ENCODE measurements at places on chromosomes 7 and 10. TPM values are rescaled to one million over a fixed set of nuclear protein-coding genes. Genes with fewer than 3 reads are reported as not detected.

LRRC18 gene
- total RNA-seq, result not detected

DNA sequence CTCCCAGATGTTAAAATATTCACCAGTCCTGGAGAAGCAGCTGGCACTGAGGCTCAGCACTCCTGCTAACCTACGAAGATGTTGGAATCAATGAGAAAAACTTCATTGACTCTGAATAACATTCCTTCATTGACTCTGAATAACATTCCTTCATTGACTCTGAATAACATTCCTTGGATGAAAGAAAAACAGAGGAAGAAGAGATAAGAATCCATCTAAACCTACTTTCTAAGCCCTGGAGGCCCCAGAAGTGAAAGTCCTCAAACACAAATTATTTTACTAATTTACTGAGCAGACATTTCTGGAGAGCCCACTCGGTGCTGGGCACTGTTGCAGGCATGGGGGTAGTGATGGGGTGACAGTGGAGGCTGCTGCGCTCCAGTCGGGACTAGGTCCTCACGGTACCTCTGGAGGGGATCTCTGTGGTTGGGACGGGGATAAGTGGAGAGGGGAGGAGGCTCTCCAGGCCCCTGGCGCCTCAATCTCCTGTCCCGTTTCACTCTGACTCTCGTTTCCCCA lies 254.1 kb downstream of the WDR37 start:
- DNase-seq, result no peak
- H3K4me1 ChIP-seq, result peaks cover 3% of the 10 kb centered on the region
- no peak overlapping the region for H3K27ac ChIP-seq
- no peak overlapping the region for H3K4me3 ChIP-seq
- no peaks in the 10 kb centered on the region for H3K36me3 ChIP-seq

CRYGN gene
- total RNA-seq, result not detected

RAPGEF5 gene
- 135 TPM for total RNA-seq

- H3K36me3 ChIP-seq, result no peaks in the 10 kb centered on the region
- H3K27ac ChIP-seq, result no peak within 1 kb of the TSS
- H3K27me3 ChIP-seq, result peaks cover 25% of the 10 kb centered on the region
- peak; percentile 84 for DNase-seq
- no peak within 1 kb of the TSS for H3K4me3 ChIP-seq
- peaks cover 16% of the 10 kb centered on the region for H3K4me1 ChIP-seq
These were observed at the start of gene PRLHR for GRCh38 chr10:118595598-118596425. PRLHR (minus strand) TSS chr10:118595648; CDS start chr10:118595244, 404 bp downstream.

LFNG gene
- total RNA-seq, result 83.5 TPM

DNA sequence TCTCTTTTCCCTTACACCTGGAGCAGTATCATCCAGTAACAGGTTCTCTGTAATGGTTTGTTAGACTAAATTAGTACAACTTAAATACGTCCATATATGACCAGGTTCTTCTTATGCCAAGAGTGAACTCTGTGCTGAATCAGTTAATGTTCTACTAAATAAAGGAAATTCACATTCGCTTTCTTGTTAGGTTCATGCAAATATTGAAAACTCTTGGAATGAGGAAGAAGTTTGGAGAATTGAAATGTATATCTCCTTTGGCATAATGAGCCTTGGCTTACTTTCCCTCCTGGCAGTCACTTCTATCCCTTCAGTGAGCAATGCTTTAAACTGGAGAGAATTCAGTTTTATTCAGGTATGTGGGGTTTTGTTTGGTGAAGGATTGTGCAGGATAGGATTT lies 15.3 kb upstream of the CFAP69 start:
- no peaks in the 10 kb centered on the region for H3K27me3 ChIP-seq
- no peak for DNase-seq
- no peak overlapping the region for H3K27ac ChIP-seq
- no peaks in the 10 kb centered on the region for H3K4me1 ChIP-seq

BAMBI gene
- 13.3 TPM for total RNA-seq

DNA sequence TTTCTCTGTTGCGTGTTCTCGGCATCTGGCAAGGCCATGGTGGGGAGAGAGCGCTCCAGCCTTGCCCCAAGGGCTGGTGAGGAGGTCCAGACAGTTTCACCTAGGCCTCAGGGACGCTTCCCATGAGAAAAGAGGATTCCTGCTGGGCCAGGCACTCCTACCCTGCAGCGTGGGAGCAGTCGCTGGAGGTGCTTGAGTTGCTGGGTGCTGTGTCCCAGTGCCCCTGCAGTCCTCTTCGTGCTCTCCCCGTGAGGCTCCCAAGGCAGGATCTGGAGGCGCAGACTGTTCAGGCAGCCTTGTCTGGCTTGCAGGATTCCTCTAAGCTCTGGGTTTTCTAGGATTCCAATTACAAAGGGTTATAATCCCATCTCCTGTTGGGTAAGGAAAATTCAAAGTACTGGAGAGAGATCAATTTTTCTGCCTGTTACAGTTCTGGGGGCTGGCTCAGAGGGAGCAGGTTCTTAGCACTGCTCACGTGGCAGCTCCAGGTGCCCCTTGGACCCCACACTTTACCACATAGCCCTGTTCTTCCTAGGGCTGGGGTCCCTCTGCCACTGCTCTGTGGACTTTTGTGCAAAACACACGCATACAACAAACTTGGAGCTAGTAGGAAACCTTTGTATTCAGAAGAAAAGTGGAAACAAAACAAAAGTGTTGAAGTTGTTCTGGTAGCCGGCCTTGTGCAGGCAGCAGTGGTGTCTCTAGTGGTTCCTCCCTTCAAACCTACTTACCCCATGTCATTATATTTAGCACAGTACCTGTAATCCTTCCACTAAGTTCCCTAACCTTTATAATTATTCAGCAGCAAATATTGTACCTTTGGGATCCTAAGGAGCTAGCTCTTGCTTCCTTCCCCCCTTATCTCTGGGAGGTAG lies 60.5 kb downstream of the CCNY start:
- H3K27me3 ChIP-seq, result peaks cover 10% of the 10 kb centered on the region
- no peak for DNase-seq
- H3K36me3 ChIP-seq, result peaks cover 6% of the 10 kb centered on the region
- no peak overlapping the region for H3K4me3 ChIP-seq

DNA sequence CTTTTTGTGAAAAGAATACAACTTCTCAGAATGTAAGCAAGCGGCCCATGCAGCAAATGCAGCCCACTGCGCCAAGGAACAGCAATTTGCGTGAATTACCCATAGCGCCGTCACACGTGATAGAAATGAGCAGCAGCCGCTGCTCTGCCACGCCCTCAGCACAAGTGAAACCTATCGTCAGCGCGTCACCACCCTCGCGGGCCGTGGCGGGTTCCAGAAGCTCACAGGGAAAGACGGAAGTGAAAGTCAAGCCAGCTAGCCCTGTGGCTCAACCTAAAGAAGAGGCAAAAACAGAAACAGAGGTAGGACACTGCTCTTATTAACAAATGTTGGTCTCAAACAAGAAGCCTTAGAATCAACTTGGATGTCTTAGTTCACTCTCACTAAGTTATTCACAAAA lies 70.5 kb downstream of the SHH start:
- peaks cover 6% of the 10 kb centered on the region for H3K4me1 ChIP-seq
- H3K36me3 ChIP-seq, result peaks cover 13% of the 10 kb centered on the region
- no peak overlapping the region for H3K4me3 ChIP-seq
- no peak overlapping the region for H3K27ac ChIP-seq
- peaks cover 3% of the 10 kb centered on the region for H3K27me3 ChIP-seq

Data from endothelial cell (in vitro differentiated cells).